ENCODE measurements at places on chromosomes 4 and X.

DNA sequence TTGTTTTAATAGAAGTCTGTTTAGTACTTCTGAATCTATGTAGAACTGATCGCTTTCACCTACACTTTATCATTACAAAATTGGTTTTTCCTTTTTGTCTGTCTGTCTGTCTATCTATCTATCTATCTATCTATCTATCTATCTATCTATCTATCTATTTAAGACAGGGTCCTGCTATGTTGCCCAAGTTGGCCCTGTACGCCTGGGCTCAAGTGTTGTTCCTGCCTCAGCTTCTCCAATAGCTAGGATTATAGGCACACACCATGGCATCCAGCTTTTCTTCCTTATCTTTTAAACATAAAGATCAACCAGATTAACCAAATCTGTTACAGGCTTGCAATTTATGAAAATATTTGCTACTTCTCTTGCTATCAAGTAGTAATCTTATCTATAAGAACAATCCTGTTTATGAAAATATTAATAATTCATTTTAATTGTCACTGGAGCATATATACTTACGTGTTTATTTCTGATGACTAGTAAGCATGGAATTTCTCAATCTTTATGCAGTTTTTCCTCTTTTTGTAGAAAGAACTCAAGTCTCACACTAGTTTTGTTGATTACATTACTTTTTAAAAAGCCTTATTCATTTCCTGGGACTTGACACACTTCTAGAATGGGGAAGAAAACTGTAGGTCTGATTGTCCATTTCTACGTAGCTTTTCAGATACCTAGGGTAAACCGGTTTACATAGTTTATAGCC is 24.5 kb downstream of the KIAA0232 start:
- no peak for DNase-seq

DNA sequence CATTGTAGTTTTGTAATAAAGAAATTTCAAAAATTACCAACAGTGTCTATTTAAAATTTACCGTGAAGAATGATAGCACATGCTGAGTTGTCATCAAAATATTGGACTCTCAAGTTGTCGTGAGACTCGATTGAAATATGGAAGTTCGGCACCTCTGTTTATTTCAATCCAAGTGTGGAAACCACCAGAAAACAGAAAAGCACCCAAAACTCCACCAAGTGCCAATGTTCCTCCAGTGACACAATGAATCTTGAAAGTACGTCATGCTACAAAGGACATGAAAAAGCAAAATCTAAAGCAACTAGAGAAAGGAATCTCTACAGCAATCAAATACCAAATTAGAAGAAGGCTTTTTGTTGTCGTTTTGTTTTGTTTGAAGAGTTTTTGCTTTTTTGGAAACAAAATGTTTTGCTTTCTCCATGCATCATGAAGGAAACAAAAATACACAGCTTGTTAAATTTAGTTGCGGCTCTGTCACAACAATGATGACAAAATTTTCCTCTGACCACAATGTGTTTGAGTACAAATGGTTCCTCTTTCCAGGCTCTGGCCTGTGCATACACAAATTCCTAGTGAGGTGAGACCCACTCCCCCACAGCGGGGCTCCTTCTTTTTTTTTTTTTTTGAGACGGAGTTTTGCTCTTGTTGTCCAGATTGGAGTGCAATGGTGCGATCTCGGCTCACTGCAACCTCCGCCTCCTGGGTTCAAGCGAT is 9.6 kb upstream of the IL13RA1 start:
- no peak for DNase-seq

DNA sequence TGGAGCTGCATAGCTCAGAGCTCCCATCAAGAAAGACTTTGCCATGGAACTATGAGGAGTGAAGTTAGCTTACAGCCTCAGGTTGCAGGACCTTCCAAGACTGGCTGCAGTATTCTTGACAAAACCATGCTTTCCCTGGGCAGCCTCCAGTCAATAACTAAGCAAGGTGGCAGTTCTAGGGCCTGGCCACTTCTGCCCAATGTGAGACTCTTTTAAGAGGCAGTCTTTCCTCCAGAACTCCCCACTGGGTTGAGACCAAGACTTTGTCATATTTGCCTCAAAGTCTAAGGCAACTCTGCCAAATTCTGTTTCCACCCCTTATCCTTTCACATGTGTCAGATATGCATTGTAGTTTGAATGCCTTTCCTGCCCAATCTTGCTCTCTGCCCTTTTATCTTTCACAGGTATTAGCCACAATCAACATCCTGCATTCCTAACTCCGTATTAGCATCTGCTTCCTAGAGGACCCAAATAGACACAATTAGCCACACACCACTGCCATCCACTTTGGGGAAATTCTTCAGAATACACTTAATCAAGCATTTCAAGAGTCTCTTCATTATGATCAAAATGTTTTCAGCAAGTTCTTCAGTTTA is 17.7 kb upstream of the SLC25A43 start:
- DNase-seq, result no peak

DNA sequence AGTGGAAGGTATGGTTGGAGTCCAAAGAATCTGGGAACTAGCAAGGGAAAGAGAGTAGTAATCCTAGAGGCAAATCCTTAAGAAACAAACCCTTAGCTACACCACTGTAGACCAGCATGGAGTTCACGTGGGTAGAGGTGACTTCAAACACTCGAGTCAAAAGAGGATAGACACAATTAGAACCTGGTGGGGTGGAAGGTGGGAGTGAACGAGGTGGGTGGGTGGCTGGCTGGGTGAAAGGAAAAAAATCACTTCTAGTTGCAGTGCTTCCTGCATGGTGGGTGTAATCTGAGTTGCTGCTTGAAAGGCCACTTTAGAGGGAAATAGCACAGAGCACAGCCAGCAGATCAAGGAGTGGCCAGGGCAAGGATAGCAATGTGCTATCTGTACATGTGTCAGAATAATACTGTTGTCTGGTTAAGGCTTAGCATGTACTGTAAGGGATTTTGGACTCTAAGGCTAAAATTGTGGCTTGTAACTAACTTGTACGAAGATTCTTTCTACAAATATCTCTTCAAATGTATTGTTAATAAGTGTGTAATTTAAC is 356.2 kb downstream of the GRIA2 start:
- no peak for DNase-seq

GRCh38 chr4:86561256-86561655 is 32.9 kb upstream of the PTPN13 start:
- DNase-seq, result no peak

GRCh38 chr4:153426207-153426885 is 39.8 kb upstream of the TMEM131L start:
- DNase-seq, result no peak

GRCh38 chrX:101744085-101744484 is 84.4 kb upstream of the ARMCX2 start:
- no peak for DNase-seq

Measured in GM20000 (cell line).